ENCODE measurements at places on chromosomes 7 and 10.

- DNase-seq = no peak
Observed at GRCh38 chr10:6204063-6204340, 1.3 kb downstream of the PFKFB3 start.

GRCh38 chr10:49187950-49188761 lies at the start of gene TMEM273:
Gene TMEM273 (minus strand): TSS chr10:49188391. CDS start chr10:49188336, 55 bp downstream.
- DNase-seq = no peak

GRCh38 chr7:127245607-127246006 lies 7.1 kb downstream of the GRM8 start:
- DNase-seq = no peak

- DNase-seq = no peak
Observed at GRCh38 chr10:48598936-48599829, 5.7 kb downstream of the ARHGAP22 start.

DNA sequence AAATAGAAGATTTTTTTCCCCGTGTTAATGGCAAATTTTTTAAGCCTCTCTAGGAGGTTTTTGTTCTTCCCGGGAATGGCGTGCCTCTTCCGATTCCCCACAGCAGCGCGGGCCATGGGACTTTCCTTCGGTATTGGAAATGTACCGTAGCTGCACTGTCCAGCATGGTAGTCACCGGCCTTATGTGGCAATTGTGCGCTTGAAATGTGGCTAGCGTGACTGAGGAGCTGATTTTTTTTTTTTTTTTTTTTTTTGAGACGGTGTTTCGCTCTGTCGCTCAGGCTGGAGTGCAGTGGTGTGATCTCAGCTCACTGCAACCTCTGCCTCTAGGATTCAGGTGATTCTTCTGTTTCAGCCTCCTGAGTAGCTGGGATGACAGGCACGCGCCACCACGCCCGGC lies 938 bp upstream of the TCTN3 start:
- DNase-seq = no peak

- DNase-seq = no peak
Observed at GRCh38 chr10:7184660-7185366, 226.0 kb downstream of the SFMBT2 start.

DNA sequence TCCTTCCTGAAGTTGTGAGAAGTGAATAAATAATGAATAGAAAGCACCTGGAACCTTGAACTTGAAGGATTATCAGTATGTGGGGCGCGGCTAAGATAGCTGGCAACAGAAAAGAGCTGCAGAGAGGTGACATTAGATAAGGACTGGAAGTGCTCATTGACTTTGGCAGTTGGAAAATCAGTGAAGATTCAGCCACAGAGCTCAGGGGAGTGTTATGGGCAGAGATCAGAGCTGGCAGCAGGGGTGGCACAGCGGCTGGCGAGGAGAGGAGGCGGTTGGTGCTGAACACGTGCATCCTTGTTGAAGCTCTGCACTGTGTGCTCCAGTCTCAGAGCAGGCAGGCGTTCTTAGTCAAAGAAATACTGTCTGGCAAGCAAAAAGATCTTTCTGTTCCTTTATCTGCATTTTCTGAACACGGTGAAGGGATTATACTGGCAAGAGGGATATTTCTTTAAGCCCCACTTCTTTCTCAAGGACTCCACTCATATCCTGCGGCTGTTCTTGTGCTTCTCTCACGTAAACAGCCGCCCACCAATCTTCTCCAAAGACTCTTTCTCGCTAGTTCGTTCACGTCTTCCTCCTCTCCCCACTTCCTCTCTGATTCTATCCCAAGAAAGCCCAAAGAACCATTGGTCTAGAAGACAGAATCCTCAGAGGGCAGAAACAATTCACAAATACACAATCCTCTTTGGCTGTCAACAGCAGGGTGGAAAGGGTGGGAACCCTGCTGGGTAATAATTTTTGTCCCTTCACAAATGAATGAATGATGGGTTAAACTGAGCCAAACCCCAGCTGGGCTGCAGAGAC lies 38.6 kb upstream of the ADD3 start:
- no peak for DNase-seq

All from activated CD4-positive, CD25-positive, alpha-beta regulatory T cell treated with anti-CD3 and anti-CD28 coated beads, Interleukin-2, amount 50 U/mL, for 16 hours (primary cell).